NT2/D1 (cell line): ENCODE measurements at places on chromosomes 12 and 14.
A peak's percentile ranks its signal among the peaks of the same experiment; 100 is the strongest.

- DNase-seq: no peak
These were observed 29.0 kb upstream of the MEG3 start for GRCh38 chr14:100796946-100797345.

- no peak for DNase-seq
These were observed 2.1 kb upstream of the TEDC1 start for GRCh38 chr14:105488781-105489541.

- DNase-seq: peak; percentile 46
These were observed 20.8 kb downstream of the CKAP4 start for GRCh38 chr12:106226884-106227640.

GRCh38 chr14:22802860-22803686 is 12.2 kb downstream of the SLC7A7 start:
- no peak for DNase-seq

DNA sequence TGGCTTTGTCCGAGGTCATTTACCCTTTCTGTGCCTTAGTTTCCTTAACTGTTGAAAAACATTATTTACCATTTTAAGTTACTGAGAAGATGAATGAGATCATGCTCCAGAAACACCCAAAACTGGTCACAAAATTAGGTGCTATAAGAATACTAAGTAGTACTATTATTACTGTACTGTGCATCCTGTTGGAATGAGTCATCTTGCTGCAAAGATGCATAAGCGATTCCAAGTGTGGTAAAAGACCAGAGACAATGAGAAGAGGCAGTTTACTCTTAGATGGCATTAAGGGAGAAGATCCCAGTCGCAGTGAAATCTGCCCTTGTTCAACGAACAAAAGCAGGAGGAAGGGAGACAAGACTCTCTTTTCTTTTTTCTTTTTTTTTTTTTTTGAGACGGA is 4.2 kb upstream of the PLEKHA5 start:
- no peak for DNase-seq

GRCh38 chr12:92690601-92691000 is 12.2 kb upstream of the PLEKHG7 start:
- no peak for DNase-seq

DNA sequence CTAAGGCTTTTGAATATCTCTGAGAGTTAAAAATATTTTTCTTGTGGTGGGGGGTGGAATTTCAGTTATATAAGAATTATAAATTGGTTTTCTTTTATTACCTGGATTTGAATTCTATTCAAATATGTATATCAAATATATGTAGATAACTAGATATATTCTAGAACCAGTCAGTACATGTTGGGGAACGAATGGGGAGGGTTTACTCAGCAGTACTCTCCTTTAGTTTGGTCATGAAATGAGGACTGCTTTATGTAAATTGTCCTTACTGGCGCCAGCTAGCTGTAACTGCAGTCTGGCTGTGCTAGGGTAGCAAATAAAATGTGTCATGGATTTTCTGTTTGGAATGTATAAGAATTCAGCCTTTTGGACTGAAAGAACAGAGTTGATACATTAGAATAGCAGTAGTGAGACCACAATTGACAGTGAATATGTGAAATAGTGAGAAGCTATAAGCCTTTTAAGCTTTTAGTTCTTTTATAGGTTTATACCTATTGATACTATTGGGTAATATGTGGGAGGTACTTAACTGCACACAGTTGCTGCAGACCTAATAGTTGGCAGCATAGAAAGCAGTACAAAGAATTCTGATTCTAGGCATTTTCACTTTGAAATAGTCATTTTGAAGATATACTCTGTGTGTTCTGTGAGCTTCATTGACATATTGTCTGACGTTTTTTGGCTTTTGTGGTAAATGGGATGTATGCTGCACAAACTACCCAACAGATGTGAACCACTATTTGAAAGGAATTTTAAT is 29.0 kb downstream of the ATF7IP start:
- peak; percentile 68 for DNase-seq
